ENCODE measurements at places on chromosomes 1 and 21.

- no peak for DNase-seq
These were observed 291.6 kb downstream of the PTBP2 start for GRCh38 chr1:97013136-97013535.

GRCh38 chr1:159826441-159827101 lies at the start of gene SLAMF8:
Gene SLAMF8, plus strand, starts transcription at chr1:159826873. Its CDS starts 26 bp downstream, at chr1:159826899.
- no peak for DNase-seq

GRCh38 chr1:100448366-100448765 lies 89.6 kb upstream of the GPR88 start:
- no peak for DNase-seq

GRCh38 chr1:6471970-6472368 lies 6.0 kb upstream of the TNFRSF25 start:
- DNase-seq: no peak

GRCh38 chr21:46461909-46462308 lies 3.2 kb downstream of the DIP2A start:
- DNase-seq: no peak

GRCh38 chr21:42661688-42662429 lies 8.4 kb downstream of the PDE9A start:
- DNase-seq: no peak

- no peak for DNase-seq
These were observed 7.3 kb downstream of the PATJ start for GRCh38 chr1:61749574-61749973.

- DNase-seq: no peak
These were observed 4.9 kb upstream of the ZMYM6 start for GRCh38 chr1:35036621-35037020.

DNA sequence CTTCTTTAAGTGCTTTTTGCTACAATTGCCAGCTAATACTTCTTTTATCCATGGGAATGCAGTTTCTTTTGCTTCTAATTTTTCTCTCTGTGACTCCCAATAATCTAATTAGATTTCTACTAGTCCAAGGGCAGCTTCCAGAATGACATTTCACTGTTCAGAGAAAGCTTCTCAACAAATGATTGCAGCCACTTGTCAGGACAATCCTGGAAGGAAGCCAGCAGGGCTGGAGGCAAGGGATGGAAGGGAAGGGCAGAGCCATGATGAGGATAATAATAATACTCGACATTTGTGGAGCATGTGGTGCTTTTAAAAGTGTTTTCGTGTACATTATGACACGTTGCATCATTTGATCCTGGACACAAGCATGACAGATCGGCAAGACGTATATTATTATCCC lies 19.4 kb downstream of the F11R start:
- no peak for DNase-seq

DNA sequence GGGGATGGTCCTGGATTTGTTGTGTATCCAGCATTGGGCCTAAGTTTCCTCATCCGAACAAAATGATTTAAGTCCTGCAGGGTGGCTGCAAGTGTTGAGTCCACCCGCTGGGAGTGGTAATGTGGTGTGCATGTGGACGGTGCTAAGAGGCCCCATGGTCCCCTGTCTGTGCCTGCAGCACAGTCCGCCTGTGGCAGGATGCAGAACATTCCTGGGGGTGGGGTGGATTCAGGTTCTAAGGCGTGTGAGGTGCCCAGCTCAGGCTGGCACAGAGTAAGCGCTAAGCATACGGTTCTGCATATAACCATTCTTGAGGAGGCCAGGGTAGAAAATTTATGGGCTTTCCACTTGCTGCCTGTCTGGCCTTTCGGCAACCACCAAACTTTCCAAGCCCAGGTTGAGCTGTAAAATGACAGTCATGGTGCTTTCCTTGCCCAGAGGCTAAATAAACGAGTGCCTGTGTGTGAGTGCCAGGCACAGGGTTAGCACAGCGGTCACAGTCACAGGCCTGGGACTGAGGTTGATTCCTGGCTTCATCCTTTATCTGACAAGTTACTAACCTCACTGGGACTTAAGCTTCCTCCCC lies 30.7 kb downstream of the SLC2A1 start:
- no peak for DNase-seq

DNA sequence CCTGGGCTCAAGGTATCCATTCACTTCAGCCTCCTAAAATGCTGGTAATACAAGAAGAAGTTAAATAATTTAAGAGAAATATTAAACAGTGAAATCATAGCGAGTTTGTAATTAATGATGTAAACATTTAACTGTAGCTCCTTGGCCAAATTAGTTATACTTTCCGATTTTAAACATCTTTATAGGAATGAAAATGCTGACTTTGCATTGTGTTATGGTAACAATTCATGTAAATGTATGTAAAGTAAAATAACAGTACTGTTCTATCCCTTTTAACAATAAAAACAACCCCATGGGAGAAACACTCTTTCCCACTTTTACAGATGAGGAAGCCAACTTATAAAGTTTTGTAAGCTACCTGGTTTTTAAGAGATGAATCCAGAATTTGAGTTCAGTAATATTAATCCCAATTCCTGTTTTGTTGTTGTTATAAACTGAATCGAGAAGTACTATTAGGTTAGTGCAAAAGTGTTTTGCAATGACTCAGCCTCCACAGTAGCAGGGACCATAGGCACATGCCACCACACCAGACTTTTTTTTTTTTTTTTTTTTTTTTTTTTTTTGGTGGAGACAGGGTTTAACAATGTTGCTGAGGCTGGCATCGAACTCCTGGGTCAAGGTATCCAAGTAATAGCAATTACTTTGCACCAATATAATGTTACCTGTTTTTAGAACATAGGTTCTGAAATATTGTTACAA lies 1360.4 kb downstream of the BRINP3 start:
- no peak for DNase-seq

- DNase-seq: no peak
These were observed 456.4 kb upstream of the DEPDC1 start for GRCh38 chr1:68953311-68953710.

- peak; percentile 50 for DNase-seq
These were observed 231.5 kb upstream of the ST6GALNAC5 start for GRCh38 chr1:76635784-76636183.

DNA sequence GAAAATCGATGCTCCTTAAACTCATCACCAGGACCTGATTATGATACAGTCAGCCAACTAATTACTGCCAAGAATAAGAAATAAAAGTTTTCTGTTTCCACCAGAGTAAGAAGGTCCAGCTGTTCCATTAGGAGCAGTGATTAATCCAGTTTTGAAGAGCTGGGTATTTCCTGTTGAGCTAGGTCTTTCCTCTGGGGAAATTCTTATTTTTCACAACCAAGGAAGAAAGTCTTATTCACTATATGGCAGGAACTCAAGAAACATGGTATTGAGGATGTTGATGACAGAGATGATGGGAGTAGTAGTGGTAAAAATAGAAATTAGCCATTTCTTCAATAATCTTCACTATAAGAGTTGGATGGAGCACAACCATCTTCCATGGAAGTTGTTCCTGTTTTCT lies 374.6 kb upstream of the RUNX1 start:
- peak; percentile 36 for DNase-seq

- DNase-seq: no peak
These were observed 1.3 kb upstream of the IL19 start for GRCh38 chr1:206769304-206769731.

- DNase-seq: no peak
These were observed 7.5 kb downstream of the HPCAL4 start for GRCh38 chr1:39683591-39684312.

- DNase-seq: no peak
These were observed 9.3 kb downstream of the ATP1A1 start for GRCh38 chr1:116382321-116382720.

DNA sequence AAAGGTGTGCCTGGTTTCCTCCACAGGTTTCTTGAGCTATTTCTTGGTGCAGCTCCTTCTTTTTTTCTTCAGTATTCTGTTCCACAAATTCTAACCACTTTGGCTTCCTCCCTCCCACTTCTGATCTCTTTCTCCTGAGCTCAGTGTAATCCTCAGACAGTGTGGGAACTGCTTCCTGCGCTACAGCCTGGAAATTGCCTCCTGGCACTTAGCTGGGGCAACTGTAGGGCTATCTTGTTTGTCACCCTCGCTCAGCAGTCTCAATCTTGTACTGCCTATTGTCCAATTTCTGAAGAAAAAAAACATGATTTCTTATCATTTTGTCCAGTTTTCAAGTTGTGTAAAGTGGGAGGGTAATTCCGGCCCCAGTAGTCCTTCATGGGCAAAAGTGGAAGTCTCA lies 24.0 kb upstream of the GALNT2 start:
- no peak for DNase-seq

DNA sequence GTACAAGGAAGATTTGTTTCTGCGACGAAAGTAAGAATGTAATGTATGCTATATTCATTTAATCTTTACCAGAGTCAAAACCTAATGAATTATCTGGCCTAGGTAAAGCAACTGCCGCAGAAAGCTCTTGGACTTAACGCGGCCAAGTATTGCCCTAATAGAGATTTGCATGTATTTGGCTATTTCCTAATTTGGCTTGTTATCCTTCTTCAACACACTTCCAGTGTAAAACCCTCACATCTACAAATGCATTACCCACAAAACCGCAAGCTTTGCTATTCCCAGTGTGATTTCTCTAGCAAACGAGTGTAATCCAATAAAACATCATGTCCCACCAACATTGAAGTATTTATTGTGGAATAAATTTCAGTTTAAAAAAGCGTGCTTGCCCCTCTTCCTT lies 123.8 kb upstream of the LMO4 start:
- no peak for DNase-seq

DNA sequence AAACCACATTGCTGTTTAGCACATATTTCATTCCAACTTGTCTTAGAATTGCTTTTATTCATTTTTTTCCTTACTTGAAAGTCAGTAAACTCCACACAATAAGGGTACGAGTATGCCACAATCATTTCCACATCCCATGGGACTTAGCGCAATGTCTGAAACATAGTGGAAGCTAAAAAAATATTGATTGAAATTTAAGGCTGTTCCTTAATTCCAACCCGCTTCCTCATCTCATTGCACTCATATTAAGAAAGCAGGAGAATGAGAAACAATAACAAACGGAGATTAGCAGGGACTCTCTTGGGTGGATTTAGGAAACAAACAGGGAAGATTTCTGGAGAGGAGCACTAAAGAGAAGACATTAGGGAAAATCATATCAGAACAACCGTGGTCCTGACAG lies 39.3 kb upstream of the RGS4 start:
- DNase-seq: no peak

- DNase-seq: no peak
These were observed 222.7 kb downstream of the NUF2 start for GRCh38 chr1:163544441-163544840.

DNA sequence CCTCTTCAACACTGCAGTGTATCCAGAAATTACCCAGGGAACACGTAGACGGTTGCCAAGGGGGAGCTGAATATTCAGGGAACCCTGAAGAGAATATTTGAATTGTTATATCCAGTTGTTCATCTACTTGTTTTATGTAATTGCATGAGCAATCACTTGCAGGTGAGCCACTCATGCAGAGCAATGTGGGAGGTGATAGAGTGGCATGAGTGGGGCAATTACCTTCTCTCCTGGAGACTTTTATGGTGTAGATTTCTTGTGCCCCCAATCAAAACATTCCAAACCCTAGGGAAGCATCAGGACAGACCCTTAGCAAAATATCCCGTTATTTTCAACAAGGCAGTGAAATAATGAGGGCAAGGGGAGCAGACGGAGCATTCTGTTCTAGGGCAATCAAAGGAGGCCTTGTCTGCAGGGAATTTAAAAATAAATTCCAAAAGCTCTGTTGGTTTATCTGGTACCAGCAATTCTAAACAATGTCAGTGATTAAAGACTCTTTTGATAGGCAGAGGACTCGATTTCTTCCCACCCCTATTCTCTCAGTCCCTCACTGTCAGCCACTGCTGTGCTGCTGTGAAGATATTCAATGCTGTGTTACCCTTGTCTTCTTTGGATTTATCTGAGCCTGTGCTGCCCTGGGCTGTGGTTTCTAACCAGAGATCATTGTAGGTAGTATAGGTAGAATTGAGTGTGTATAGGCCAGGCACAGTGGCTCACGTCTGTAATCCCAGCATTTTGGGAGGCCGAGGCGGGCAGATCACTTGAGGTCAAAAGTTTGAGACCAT lies 180.2 kb upstream of the MAP1LC3C start:
- DNase-seq: no peak

DNA sequence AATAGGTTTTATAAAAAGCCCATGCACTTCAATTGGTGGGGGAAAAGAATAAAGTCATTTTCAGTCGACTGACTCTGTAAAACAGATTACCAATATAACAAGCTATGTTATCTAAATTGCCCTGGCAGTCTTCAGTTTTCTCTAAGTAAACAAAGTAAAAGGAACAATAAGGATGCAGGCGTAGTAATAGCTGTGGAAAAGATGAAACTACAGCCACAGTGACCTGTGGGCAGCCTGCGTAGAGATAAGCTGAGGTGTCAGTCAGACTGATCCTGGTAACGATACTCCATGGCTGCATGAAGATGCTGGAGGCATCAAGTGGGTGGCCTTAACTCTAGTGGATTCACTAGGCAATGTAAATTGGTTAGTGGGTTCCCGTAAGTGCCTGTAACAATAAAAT lies 29.3 kb downstream of the CLCC1 start:
- no peak for DNase-seq

DNA sequence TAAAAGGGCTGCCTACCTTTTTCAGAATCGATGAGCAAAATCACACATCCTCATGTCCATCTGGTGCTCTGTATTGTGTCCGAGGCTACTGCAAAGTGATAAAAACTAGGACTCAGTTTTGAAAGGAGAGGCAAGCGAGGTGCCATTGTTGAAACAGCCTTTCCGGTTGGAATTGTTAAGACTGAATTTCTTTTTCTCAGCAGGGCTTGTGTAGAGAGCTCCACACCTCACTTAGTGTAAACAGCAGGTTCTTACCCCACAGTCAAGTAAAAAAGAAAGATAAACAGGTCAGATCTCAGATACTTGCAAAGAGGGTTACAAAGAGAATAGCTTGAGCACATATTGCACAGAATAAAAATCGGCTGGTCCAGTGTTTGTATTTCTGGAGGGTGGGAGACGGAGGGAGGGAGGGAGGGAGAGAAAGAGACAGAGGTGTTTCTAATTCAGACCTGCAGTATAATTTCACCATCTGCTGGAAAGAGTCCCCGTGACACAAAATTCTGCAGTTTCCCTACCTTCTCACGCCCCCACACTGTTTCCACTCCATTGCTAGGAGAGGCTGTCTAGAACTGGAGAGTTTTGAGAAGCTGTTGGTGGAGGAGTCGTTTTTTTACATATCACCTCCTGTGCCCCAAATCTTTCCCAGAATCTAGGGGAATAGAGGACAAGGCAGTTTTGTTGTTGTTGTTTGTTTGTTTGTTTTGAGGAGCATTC lies 82.5 kb downstream of the EDEM3 start:
- DNase-seq: no peak

- no peak for DNase-seq
These were observed 31.9 kb downstream of the SLC1A7 start for GRCh38 chr1:53110370-53111072.
